ENCODE measurements at places on chromosomes 1 and 21.

DNA sequence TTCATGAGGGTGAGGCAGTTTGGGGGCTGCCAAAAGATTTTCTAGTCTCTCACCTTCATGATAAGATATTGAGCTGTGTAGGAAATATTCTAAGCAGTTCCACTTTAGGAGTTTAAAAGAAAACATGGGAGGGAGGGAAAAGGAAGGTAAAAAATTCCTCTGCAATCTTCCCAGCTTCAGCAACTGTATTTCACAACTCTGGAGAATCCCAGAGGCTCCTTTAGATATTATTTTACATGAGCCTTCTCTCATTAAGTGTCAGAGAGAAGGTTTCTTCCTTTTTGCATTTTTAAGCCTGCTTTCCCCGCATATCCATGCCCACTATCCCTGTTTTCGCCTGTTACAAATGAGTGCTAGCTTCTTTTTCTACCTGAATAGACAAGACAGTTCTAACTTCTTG lies 289.4 kb downstream of the CHRM3 start:
- no peak for DNase-seq

- no peak for DNase-seq
Measured at GRCh38 chr1:232105561-232105960, 479.0 kb downstream of the DISC1 start.

DNA sequence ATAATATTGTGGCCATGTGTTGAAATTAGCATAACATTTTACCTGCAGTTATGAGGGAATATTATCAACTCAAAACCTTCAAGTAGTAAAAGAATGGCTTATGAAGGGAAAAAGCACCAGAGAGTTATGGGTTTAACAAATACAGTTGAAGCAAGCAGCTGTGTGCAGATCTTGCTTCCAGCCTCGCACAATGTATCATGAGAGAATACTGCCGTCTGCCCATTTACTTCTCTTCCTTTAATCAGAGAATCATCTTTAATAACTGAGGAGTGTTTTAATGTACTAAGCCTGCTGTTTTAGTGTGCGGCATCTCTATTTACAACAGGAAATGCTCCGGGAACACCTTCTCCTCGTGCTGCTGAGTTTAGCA lies 120.9 kb downstream of the ATG4C start:
- no peak for DNase-seq

DNA sequence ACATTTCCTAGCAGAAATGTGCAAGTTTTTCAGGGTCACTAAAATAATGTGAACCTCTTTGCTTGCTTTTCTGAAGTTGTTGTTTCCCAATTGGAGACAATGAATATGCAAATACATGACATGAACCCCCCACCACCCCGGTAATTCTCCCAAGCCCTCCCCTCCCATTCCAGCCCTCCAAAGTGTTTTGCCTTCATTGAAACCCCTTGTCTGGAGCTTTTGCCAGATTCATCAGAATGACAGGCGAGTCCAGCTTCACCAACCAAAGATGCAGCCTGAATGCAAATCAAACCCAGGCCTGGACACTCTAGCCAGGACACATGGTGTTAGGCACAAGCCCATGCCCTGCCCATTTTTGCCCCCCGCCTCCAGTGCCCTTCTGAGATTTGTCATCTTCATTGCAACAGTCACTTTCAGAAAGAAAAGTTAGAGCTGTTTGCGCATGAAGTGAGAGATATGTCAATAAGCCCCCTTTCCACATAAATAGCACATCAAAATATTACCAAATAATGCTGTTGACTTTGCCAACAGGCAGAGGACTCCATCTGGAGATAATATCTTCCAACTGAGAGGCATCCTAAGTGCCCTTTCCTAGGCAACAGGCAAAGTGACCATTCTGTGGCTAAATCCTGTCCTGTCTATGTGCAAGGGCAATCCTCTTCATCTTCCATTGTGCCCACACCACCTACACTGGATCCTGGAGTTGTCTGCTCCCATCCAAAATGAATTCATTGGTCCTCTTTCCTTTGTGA lies 145.6 kb upstream of the NFIA start:
- DNase-seq: no peak

- DNase-seq: no peak
Measured at GRCh38 chr21:45517249-45518065, 24.8 kb downstream of the SLC19A1 start.

- DNase-seq: no peak
Measured at GRCh38 chr1:35434703-35435102, 122.5 kb downstream of the KIAA0319L start.

GRCh38 chr1:92843429-92844352 lies 11.9 kb downstream of the RPL5 start:
- no peak for DNase-seq

GRCh38 chr1:45635211-45635610 lies 11.4 kb upstream of the CCDC17 start:
- DNase-seq: no peak

Measured in RCC 7860 (cell line).